Colonic mucosa (tissue), 4 donors: ENCODE measurements at places on chromosomes 5 and 9. TPM values are rescaled to one million over a fixed set of nuclear protein-coding genes. Genes with fewer than 3 reads are reported as not detected.

MARCHF11 gene
- not detected for total RNA-seq

SPATA31C1 gene
- not detected for total RNA-seq

KCNV2 gene
- not detected for total RNA-seq

SCGB3A2 gene
- 0.67 TPM for total RNA-seq

ERMP1 gene
- 47.3 TPM for total RNA-seq

GDF9 gene
- total RNA-seq = 0.69 TPM

RASGRF2 gene
- total RNA-seq = 3.5 TPM

ECM2 gene
- 3.8 TPM for total RNA-seq

- no peak overlapping the region for H3K4me3 ChIP-seq
- no peak for DNase-seq
- no peak overlapping the region for H3K27ac ChIP-seq
- no peaks in the 10 kb centered on the region for H3K27me3 ChIP-seq
- no peaks in the 10 kb centered on the region for H3K4me1 ChIP-seq
Observed at GRCh38 chr9:69919461-69920061, 98.9 kb downstream of the CFAP95 start.

DNA sequence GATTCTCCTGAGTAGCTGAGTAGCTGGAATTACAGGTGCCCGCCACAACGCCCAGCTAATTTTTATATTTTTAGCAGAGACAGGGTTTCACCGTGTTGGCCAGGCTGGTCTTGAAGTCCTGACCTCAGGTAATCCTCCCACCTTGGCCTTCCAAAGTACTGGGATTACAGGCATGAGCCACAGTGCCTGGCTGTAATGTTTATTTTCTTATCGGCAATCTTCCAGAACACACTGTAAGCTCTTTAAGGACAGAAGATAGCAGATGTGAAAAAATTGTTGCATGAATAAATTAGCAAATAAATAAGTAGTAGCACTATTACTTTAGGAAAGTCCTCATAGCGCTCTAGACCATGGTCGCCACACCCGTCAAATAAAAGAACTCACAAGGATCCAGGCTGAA lies 100.5 kb downstream of the ENC1 start:
- no peaks in the 10 kb centered on the region for H3K36me3 ChIP-seq
- DNase-seq = no peak
- no peaks in the 10 kb centered on the region for H3K27me3 ChIP-seq
- peaks cover 4% of the 10 kb centered on the region for H3K4me1 ChIP-seq

GRCh38 chr5:3734632-3735031 lies 139.0 kb downstream of the IRX1 start:
- no peaks in the 10 kb centered on the region for H3K27me3 ChIP-seq
- no peaks in the 10 kb centered on the region for H3K36me3 ChIP-seq
- DNase-seq = no peak

DNA sequence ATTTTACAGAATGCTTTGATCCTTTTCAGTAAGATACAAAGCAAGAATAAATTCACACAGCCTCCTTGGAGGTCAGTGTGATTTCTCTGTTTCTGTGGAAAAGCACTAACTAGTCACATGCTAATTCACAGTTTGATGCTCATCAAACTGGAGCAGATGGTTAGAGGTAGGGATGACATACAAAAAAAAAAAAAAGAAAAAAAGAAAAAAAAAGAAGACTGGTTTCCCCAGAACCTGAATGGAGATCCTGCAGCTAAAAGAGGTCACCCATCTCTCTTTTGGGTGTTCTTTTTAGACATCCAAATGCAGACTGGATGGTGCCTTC lies 123.7 kb upstream of the ANKRD55 start:
- H3K4me3 ChIP-seq = no peak overlapping the region
- DNase-seq = no peak
- H3K4me1 ChIP-seq = no peaks in the 10 kb centered on the region

GRCh38 chr5:115337882-115338281 lies 41.4 kb upstream of the CCDC112 start:
- H3K4me1 ChIP-seq = no peaks in the 10 kb centered on the region
- H3K4me3 ChIP-seq = no peak overlapping the region
- H3K36me3 ChIP-seq = no peaks in the 10 kb centered on the region
- DNase-seq = no peak
- H3K27me3 ChIP-seq = no peaks in the 10 kb centered on the region

- H3K27ac ChIP-seq = no peak overlapping the region
- no peaks in the 10 kb centered on the region for H3K4me1 ChIP-seq
- DNase-seq = no peak
- no peaks in the 10 kb centered on the region for H3K27me3 ChIP-seq
Observed at GRCh38 chr9:134234001-134234660, 69.8 kb upstream of the RNU6ATAC start.

- H3K4me1 ChIP-seq = no peaks in the 10 kb centered on the region
- no peaks in the 10 kb centered on the region for H3K36me3 ChIP-seq
- no peak overlapping the region for H3K4me3 ChIP-seq
Observed at GRCh38 chr5:64147849-64148441, 17.7 kb upstream of the RNF180 start.

GRCh38 chr9:114031948-114032840 lies 45.9 kb downstream of the AMBP start:
- H3K27ac ChIP-seq = no peak overlapping the region
- no peaks in the 10 kb centered on the region for H3K4me1 ChIP-seq
- H3K4me3 ChIP-seq = no peak overlapping the region

DNA sequence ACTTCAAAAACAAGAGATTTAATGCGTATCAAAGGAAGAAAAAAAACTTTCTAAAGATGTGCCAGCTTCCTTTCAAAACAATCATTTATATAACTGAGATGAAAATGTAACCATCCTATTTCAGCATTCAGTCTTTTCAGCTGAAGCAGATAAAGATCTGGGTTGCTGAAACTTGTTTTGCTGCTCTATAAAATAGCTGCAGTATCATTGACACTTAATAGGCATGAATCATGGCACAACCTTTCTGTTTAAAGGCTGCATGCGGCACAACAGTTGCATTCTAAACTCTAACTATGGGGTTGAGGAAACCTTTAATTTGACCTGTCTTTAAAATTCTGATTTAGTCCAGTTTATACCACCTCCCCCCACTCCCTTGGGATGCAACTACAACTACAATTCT lies 196.7 kb downstream of the MPDZ start:
- no peak overlapping the region for H3K27ac ChIP-seq
- no peaks in the 10 kb centered on the region for H3K36me3 ChIP-seq
- H3K27me3 ChIP-seq = no peaks in the 10 kb centered on the region
- H3K4me1 ChIP-seq = no peaks in the 10 kb centered on the region
- H3K4me3 ChIP-seq = no peak overlapping the region
- no peak for DNase-seq

GRCh38 chr5:5278815-5279381 lies 138.8 kb downstream of the ADAMTS16 start:
- no peak overlapping the region for H3K27ac ChIP-seq
- no peaks in the 10 kb centered on the region for H3K4me1 ChIP-seq
- H3K4me3 ChIP-seq = no peak overlapping the region
- H3K36me3 ChIP-seq = no peaks in the 10 kb centered on the region
- H3K27me3 ChIP-seq = no peaks in the 10 kb centered on the region
